ENCODE measurements at places on chromosomes 5 and 9.

DNA sequence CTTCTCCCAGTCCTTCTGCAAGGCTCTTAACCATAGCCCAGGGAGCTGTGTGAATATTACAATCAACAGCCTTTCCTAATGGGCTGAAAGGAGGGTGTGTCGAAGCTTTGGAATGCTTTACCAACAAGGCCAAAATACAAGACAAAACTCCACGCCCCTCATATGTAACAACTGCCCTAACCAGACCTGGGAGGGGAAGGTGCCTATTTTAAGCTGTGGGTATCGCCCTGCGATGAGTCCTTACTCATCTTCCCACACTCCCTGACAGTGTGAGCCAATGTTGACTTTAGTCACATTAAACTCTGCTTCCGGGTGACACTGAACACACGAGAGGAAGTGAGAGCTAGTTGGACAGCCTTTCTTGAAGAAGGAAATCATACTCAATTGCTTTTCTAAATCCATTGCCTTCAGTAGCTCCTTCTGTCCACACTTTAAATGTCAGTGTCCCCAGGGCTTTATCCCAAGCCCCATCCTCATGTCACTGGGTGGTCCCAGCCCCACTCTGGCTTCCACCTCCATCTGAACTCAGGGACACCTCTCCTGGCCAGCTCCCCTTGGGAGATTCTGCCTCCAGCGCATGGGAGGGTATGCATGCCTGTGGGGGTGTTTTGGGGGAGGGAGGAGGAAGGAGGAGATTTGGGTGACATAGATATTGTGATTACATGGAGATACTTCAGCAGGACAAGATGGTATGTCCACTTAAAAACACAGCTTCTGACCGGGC is 6.5 kb upstream of the TBC1D9B start:
- DNase-seq: peak; percentile 66

DNA sequence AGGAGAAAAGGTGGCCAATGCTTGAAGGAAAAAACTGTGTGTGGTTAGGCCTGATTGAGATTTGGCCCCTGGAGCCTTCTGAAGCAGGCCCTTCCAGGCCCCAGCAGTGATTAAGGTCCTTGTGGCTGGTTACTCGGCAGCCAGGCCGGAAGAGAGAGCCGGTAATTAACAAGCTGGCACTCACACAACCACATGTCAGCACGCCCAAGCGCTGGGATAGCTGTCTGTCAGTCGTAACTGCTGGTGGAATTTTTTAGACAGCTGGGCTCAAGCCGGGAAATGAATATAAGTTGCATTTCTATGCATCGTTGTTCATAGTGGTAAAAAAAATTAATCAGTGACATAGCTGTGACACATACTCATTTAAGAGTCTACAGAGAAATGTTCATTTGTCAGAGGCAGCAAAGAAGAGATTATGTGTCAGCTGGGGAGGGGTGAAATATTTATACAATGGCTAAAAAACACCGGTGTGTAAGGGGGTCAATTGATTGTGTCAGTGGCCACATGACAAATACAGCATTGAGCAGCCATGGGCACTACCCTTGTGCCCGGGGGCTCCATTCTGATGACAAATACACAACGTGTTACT is 13.7 kb upstream of the ARAP3 start:
- no peak for DNase-seq

DNA sequence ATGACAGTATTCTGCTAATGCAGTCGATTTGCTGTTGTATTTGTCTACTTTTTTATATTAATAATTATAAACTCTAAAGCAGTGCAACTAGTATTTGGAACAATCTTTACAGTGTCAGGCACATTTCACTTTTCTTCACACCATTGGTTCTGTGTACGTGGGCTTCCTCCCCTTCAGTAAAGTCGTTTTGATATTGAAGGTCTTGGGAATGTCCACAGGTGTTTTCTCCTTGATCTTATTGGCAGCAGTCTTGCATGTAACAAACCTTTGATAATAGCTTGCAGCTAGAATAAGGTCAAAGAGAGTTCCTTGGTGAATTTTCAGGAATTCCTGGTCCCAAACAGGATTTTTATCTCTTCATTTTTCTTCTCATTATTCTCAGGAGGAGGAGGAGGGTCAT is 12.2 kb downstream of the DDX4 start:
- DNase-seq: no peak

- DNase-seq: no peak
These were observed 144.2 kb upstream of the COL5A1 start for GRCh38 chr9:134497283-134497860.

GRCh38 chr5:105670596-105670995 is 2000.1 kb downstream of the EFNA5 start:
- DNase-seq: no peak

GRCh38 chr5:121053055-121053985 is 589.2 kb downstream of the PRR16 start:
- DNase-seq: no peak

DNA sequence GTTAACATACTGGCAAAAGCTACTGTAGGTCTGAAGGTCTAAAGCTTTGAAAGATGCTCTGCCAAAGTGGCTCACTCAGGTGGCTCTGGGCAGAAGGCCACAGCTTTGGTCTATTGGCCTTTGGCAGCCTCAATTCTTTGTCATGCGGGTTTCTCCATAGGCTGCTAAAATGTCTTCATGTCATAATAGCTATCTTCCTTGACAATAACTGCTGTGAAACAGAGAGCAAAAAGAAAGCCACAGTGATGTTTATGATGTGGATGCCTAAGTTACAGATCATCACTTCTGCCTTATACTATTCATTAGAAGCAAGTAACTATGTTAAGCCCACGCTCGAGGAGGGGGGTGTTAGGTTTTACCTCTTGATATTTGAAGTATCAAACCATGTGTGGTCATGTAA is 906.1 kb upstream of the CDH9 start:
- DNase-seq: no peak

DNA sequence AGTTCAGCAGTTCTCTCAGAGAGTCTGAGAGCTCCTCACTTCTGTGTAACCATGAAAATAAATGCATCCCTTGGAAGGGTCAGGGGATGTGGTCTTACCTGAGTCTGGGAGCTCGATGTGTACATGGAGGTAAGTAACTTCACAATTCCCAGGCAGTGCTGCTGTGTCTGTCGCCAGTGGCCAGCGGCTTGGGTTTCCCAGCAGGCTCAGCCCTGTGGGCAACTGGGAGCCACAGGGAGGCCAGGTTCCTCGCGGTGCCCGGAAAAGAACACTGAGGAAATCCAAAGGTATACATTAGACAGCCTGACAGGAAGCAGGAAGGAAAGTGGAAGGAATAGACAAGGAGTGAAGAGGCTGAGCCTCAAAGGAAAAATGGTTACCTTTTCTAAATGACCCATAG is 62.2 kb downstream of the OSTF1 start:
- no peak for DNase-seq

DNA sequence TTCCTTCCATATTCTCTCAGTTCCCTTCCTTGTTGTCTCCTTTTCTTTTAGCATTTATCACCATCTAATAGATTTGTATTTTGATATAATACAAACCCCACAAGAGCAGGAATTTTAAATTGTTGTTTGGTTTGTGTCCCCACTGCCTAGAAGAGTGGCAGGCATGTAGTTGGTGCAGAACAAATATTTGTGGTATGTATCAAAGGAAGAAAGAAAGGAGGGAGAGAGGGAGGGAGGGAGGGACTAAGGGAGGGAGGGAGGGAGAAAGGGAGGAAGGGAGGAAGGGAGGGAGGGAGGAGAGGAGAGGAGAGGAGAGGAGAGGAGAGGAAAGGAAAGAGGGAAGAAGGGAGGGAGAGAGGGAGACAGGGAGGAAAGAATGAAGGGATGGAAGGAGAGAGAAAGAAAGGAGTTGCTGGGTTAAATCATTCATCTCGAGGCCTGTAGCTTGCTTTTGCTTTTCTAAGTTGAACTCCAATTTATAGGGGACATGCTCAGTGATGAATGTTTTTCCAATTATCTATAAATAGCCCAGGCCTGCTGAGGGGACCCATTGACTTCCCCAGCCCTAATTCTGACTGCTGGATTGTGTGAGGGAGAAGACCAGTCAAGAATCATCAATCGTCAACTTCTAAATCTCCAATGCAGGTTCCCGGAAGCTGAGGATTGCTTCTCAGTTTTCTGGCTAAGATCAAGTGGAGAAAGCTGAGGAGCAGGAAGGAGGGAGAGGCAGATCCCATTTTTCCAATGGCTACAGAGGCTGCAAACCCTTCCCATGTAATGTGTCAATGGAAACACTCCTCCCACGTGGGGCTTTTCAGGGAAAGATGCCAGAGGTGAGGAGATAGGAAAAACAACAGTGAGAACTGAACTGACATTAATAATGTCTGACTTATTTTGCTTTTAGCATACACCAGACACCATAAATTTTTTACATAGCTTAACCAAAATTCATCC is 320.7 kb downstream of the ASTN2 start:
- DNase-seq: peak; percentile 43

DNA sequence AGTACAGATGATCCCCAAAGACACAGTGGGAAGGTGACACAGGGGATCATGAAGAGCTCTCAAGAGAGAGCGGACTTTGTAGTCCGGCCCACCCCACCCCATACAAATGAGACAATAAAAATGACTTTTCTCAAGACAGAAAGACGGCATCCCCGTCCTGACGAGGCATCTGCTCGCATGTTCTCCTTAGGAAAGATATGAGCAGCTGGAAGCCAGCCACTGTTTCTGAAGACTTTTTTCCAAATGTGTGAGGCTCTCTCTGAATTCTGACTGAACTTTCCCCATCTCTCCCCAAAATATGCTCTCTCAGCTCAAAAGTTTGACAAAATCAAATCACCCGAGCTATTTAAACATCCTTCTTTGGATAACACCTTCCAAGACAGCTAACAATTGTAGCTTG is 105.2 kb downstream of the RFK start:
- DNase-seq: no peak

GRCh38 chr5:80114860-80115259 is 79.7 kb downstream of the THBS4 start:
- no peak for DNase-seq

- peak; percentile 85 for DNase-seq
These were observed 131.4 kb upstream of the LHFPL2 start for GRCh38 chr5:78779771-78780616.

GRCh38 chr5:25119650-25120049 is 474.9 kb upstream of the CDH10 start:
- no peak for DNase-seq

DNA sequence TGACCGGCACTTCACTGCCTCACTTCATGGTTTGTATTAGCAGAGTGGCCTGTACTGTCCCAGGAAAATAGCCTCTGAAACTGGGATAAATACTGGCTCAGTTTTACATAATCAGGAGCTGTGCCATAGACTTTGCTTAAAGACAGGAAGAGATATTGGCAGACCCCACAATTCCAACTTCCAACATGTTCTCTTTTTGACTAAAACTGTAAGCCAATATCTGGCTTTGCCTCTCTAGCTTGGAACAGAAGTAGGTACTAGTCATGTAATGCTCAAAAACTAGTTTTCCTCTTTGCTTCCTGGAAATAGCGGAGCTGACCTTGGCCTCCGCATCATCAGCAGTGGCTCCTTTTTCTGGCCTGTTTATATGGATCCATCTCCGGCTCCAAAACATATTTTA is 276.9 kb downstream of the CDH9 start:
- DNase-seq: no peak

DNA sequence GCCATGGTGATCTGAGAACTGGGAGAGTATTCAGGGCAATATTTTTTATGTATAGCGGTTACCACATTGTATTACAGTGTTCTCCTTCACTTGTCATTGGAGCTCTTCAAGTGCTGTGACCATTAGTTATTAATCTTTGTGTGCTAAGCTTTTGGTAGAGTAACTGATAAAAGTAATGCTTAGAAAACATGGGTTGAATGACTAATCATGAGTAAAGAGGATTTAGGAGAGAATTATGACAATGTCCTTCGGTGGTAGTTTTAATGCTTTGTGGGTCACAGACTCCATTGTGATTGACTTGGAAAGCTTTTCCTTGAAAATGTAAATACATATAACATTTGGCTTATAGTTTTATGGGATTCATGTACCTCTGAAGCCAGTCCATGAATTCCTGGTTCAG is 21.4 kb downstream of the TGFBR1 start:
- DNase-seq: peak; percentile 19

DNA sequence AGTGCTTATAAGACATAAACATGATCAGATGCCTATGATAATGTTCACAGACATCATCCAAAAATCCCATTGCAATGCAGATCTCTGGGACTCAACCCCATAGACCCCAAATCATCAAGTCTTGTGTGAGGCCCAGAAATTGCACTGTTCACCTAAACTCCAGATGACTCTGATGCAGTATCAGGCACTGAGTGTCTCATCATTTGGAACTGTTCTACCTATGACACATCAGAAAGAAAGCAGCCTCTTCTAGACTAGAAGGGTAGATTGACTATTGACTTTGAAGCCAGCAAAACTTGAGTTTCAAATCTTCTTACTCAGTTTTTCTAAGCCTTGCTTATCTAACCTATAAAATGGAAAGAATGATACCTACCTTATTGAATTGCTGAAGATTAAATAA is 58.7 kb upstream of the PAPPA start:
- DNase-seq: no peak

DNA sequence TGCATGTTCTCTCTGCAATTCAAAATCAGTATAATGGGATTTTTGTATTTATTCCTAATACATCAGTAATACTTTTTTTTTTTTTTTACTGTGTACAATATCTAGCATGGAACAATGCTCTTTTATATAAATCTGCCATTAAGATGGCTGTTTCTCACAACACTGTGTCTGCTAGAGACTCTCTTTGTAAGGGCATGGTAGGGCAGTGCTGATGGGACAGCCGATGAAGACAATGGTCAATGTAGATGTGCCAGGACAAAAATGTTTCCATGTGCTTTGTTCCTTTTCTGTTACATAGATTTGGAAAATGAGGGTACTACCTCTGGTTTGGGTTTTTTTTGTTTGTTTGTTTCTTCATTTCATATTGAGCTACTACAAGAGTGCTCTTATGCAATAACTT is 95.3 kb upstream of the ITGA2 start:
- no peak for DNase-seq

GRCh38 chr5:108181975-108182374 is 199.9 kb downstream of the FBXL17 start:
- DNase-seq: no peak

GRCh38 chr9:114930056-114930812 is at the start of gene TNFSF8:
Gene TNFSF8, minus strand, starts transcription at chr9:114930591. Its CDS starts 288 bp downstream, at chr9:114930303.
- no peak for DNase-seq

DNA sequence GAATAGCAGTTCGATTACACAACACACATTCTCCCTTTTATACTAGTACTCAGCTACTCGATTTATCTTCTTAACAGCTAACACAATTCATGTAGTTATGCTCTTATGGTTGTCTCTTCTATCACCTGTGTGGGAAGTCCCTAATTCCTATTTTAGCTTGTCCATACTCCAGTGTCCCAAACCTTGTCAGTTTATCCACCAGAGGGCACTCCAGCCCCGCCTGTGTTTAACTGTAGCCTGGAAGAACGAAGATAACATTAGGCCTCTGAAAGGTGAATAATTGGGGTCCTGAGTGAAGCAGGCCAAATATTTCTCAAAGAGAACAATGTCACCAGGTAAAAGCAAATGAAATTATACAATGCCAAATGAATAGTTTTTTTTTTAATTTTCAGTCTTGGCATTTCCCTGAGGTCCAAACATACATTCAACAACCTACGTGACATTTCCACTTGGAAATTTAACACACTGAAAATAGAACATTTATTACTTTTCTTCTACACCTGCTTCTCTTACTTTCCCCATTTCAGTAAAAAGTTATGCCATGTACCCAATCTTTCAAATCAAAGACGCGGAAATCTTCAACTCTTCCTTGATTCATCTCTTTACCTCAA is 560.7 kb downstream of the HTR1A start:
- DNase-seq: peak; percentile 25

GRCh38 chr9:84593352-84593751 is 76.2 kb upstream of the NTRK2 start:
- DNase-seq: no peak

GRCh38 chr5:160899735-160900134 is 47.7 kb upstream of the ATP10B start:
- no peak for DNase-seq

- no peak for DNase-seq
These were observed 32.0 kb downstream of the SPIN1 start for GRCh38 chr9:88420227-88420626.

Measured in EL (cell line).